Activated naive CD4-positive, alpha-beta T cell (primary cell): ENCODE measurements at places on chromosomes 5 and 9.

DNA sequence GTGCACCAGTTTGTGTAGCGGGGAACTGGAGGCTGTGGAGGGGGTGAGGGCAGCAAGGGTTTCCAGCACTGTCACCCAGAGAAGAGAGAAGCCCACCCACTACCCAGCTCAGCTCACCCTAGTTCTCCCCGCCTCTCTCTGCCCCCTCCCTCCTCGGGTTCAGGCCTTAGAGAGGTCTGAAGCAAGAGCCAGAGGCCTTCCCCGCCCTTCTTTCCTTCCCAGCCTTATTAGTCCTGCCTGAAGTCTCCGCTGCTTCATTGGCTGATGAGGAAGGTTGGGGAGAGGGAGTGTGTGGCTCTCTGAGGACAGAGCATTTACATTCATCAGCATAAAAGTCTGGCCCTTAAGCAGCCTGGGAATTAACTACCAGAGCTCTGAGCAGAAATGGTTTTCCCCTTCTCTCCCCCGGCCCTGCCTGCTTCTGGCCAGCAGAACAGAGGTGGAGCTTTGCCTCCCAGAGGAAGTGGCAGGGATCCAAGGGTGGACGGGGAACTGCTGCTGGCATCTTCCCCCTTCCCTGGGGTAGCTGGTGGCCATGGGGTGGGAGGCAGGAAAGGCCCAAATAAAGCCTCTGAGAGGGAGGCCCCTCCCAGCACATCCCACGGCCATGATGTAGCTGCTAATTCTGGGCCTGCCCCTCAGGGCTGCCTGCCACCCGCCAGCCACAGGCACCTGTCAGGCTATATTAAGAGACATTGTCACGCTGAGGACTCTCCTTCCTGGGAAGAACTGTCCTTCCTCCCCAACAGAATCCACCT, 4.1 kb downstream of the DNAJB5 start:
- DNase-seq, result no peak

GRCh38 chr5:150499437-150499956, 8.4 kb upstream of the NDST1 start:
- no peak for DNase-seq

- DNase-seq, result no peak
Measured at GRCh38 chr5:143271431-143271830, 132.1 kb downstream of the NR3C1 start.

DNA sequence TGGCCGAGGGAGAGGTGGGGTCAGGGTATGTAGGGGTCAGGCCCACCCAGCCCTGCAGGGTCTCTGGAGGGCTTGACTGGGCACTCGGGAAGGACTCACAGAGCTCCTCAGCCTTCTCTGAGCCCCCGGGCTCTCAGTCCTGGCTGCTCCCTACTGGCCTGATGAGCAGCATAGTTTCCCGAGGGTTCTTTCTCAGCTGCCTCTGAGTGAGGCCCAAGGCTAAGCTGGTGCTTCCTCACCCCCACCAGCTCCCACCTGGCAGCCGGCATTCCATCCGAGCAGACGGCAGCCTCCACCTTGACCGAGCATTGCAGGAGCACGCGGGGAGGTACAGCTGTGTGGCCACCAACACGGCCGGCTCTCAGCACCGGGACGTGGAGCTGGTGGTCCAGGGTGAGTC, 56.0 kb downstream of the HMCN2 start:
- no peak for DNase-seq

DNA sequence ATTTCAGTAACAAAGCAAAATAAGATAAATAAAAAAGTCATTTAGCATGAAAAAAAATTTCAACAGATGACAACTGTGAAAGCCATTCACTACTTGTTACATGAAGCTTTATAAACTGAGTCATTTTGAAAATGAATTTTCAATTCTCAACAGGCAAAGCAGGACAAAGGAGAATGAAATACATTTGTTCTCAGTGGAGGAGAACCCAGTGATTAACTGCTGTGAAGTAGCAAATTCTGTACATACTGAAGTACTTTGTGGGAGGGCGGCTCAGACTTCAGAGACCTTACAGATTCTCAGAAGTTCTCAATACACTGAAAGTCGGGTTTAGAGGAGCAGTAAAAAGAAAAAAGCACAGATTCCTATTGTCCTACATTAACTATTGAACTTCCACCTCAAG, 21.7 kb downstream of the SKIC3 start:
- no peak for DNase-seq

GRCh38 chr5:28542987-28543386, 1504.6 kb upstream of the CDH9 start:
- no peak for DNase-seq

- no peak for DNase-seq
Measured at GRCh38 chr5:174396541-174396940, 327.8 kb upstream of the MSX2 start.

GRCh38 chr5:74953937-74954720, 87.9 kb upstream of the FAM169A start:
- DNase-seq, result no peak

- DNase-seq, result no peak
Measured at GRCh38 chr5:81537905-81538547, 144.1 kb upstream of the ACOT12 start.

GRCh38 chr5:79831381-79832309, 142.0 kb downstream of the CMYA5 start:
- DNase-seq, result no peak

DNA sequence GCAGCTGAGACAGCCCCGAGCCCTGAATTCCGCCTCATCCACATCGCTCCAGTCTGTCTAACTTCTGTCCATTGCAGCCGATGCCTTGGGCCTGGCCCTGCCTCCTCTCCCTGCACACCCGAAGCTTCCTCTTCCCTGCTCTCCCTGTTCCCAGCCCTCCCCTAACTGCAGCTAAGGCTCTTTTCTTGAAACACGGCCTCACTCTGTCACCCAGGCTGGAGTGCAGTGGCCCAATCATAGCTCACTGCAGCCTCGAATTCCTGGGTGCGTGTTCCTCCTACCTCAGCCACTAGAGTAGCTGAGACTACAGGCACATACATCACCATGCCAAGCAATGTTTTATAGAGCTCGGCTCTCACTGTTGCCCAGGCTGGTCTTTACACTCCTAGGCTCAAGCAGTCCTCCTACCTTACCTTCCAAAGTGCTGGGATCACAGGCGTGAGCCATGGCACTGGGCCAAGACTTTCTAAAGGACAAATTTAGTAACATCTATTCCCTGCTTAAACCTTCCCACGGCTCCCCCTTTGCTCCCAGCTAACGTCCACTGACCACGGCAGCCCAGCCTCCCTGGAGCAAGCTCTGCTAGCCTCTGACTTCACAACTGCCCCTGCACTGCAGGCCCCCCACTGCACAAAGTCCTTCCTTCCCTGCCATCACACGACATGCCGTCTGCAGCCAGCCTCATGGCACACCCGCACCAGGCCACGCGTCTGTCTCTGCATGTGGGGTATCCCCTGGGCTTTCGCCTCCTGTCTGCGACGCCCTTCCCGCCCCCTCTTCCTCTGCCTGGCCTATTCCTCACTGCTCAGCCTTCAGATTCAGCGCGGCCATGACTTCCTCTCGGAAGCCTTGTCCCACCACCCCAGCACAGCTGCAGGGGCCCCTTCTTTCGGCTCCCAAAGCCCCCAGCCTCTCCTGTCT, 28.6 kb downstream of the LAMC3 start:
- DNase-seq, result no peak

GRCh38 chr5:174726916-174727793, 2.8 kb downstream of the MSX2 start:
- no peak for DNase-seq

GRCh38 chr9:91681461-91682305, 258.1 kb upstream of the NFIL3 start:
- DNase-seq, result peak; percentile 37

GRCh38 chr5:142330026-142330425, 5.2 kb upstream of the SPRY4 start:
- DNase-seq, result no peak

- DNase-seq, result no peak
Measured at GRCh38 chr5:150516011-150516410, 8.1 kb downstream of the NDST1 start.

DNA sequence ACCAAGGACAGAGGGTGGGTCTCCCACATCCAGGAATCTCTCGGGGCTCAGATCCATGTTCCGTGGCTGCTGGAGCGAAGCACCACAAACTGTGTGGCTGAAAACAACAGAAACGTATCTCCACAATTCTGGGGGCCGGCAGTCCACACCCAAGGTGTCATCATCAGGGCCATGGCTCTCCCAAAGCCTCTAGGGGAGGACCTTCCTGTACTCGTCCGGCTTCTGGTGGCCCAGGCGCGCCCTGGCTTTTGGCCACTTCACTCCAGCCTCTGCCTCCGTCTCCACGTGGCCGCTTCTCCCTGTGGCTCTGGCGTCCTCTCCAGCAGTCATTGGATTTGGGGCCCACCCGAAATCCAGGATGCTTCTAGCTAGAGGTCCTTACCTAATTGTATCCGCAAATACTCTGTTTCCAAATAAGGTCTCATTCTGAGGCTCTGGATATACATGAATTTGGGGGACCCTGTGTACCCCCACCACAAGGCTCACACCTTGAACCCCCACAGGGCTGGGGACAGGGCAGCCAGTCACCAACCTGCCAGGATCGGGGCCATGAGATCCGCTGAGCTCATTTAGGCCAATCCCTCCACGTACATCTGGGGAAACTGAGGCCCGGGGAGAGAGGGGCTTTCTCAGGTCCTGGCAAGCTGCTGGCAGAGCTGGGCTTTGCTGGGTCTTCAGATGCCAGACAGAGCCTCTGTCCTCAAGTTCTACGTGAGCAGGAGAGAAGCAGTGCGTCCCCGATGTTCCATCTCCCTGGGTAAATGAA, 158.2 kb downstream of the OLFM1 start:
- DNase-seq, result no peak

DNA sequence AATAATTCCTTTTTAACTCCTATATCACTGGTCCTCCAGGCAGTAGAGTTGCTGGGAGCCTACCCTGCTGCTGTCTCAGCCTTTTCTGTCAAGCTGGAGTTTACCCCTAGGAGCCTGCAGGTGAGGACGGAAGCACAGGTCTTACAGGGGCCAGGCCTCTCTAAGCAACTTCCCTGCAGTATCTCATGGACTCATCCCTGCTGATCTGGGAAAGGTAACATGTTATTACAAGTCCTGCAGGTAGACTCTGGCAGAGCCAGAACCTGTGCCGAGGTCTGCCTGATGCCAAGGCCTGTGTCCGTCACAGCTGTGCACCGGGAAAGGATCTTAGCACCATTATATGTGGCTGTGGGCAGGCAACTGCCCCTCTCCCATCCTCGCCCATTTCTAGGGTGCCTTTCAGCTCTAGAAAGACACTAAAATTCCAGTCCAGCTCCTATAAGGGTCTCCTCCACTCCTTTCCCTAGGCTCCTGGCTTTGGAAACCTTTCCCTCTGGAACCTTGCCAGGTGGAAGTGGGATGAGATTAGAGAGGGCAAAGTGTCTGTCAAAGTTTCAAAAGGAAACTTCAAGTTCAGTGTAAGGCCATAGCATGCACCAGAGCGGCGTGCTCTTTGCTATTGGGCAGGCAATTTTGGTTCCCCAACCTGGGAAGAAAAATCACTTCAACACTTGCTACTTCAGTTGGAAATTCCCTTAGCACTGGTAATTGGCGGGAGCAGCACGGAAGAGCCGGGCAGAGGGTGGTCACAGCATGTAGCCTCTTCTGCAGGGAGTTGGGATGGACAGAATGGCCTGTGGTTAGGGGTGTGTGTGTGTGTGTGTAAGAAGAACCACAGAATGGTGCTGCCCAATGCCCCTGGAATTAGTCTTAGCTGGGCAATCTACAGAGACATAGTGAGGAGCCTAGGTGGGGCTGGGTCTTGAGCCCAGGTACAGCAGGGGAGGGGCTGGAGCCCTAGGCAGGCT, 17.5 kb downstream of the TMEM171 start:
- DNase-seq, result no peak

- no peak for DNase-seq
Measured at GRCh38 chr9:81083854-81084512, 605.4 kb downstream of the TLE1 start.

DNA sequence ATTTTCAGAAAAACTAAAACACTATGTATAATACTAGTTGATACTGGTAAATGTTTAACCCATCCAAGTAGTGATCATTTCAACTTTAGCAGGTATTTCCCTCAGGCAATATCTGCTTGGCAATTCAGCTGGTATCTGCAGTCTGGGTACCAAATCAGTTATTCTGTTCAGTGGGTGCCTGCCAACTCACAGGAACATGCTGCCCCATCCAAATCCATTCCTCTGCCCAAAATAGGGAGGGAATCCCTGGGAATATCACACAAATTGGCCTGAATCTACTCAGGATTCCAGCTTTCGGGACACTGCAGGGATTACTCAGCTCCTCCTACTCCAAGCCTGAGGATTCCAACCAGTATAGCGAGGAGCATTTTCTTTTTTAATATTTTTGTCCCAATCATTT, 61.7 kb upstream of the PDE4D start:
- DNase-seq, result no peak

DNA sequence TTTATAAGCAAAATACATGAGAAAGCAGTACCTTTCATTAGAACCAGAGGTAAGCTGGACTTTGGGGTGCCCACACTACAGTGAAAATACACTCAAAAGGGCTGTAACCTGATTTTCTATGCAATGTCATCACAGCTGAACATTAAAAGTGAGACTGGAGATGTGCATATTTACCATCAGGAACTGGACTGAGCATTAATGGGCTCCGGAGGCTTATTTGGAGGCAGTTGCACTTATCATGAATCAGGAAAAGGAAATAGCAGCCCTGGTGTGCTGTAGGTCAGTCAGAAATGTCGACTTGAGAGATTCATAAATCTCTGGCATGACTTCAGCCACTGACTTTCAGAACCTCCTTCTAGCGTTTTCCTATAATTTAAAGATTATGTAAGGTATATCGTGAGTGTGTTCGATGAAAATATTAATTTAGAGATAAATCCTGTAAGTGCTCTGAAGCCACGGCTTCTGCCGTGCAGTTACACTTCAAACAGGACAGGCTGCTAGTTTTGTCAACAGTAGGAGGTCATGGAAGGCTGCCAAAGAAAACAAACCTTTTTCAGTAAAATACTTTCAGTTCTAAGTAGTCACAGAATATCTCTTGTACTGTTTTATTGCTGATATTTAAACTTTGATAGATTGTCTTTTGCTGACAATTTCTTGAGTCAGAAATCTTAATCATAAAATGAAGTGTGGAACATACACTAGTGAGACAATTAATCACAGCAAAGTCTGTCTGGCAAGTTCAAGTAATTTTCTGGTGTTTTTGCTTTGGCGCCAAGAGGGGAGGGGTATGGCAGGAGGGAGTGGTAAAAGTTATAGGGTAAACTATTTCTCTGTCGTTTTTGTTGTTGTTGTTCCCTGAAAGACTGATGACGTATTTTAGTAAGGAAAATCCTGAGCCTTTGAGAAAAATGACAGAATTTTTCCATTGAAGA, 939.7 kb downstream of the NR2F1-AS1 start:
- DNase-seq, result no peak

DNA sequence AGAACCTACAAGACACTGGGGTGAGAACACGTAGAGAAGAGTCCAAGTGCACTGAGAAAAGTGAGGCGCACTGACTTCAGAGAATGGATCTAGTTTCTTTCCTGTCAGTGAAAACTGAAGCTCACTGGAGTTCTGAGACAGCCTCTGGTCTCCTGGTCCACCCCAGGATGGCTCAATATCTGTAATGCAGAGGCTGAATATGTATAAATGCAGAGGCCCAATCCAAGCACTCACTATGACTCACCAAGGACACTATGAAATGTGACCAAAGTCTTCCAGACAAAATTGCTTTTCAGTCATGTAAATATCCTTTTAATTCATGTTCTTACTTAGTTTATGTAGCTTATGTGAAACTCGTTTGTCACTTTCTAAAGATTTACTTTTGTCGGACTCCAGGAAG, 53.8 kb downstream of the NFIB start:
- DNase-seq, result no peak
